Esophagus squamous epithelium (tissue), 5 donors: ENCODE measurements at places on chromosomes 4 and X.

DNA sequence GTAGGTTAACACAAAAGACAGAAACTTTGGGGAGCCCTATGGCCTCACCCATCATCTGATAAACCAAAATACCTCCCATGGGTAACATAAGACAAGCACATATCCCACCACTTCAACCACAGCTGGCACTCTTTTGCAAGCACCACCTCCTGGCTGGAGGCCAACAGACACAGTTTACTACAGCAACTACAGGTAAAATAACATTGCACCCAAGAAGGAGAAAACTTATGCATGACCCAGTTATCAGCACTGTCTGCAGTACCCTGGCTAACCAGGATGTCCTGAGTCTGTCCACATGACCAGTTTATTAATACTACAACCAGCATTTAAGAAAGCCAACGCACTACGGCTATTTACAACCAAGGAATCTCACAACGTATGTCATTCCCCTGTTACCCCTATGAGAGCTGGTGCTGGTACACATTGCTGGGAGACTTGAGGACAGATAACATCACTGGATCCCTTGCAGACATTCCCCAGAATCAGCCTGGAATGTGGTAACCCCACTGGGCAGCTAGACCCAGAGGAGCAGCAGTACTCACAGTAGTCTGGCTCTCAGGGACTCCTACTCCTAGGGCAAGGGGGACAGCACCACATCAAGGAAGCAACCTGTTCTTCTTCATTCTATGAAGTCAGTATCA is 32.0 kb downstream of the ELF2 start:
- peaks cover 4% of the 10 kb centered on the region for H3K4me1 ChIP-seq
- H3K27me3 ChIP-seq, result no peaks in the 10 kb centered on the region
- no peaks in the 10 kb centered on the region for H3K36me3 ChIP-seq
- H3K4me3 ChIP-seq, result no peak overlapping the region
- no peak overlapping the region for H3K27ac ChIP-seq

DNA sequence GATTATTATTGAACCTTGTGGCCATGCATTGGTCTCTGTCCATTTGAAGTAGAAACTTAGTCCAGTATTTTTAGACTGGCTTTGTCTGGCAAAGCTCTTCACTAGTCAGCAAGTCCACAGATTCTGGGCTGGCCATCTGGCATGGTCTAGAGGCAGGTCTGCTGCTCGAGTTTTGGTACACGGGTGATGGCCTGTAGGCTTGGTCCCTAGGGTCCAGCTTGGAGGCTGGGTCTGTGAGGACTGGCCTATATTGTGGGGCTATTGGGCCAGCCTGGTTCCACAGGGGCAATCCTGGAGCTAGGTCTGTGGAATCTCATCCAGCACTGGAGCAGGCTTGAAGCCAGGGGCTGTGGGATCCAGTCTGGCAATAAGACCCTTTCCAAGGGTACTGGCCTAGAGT is 607.6 kb upstream of the KLHL4 start:
- H3K27me3 ChIP-seq, result no peaks in the 10 kb centered on the region
- no peak overlapping the region for H3K4me3 ChIP-seq
- no peak overlapping the region for H3K27ac ChIP-seq
- H3K4me1 ChIP-seq, result no peaks in the 10 kb centered on the region
- no peak for DNase-seq

DNA sequence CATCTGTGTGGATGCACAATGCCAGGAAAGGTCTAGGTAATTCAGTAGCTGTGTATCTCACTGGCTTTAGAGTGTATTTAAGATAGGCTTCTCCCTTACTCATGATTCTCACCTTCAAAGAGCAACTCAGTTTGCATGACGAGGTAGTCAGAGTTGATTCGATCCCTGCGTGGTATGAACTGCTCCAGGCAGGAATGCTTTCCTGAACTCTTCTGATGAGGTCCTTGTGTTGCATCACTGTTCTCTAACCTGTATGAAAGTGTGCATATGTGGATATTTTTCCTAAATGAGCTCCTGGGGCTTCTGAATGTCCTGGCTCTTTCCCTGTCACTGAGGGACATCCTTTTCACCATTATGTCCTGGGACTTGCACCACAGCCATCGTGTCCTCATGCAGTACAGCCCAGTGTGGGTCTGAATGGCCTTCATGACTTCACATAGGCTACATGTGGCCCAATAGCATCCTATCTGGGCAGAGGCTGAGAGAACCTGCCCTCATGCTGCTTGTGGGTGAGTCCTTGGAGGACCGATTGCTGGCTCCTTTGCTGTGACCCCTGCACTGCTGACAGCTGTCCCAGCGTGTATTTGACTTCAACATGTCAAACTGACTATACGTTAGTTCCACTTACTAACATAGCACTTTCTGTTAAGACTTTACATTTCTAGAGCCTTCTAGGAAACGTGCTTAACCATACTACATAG is 65.3 kb upstream of the WDR1 start:
- no peak for DNase-seq
- H3K36me3 ChIP-seq, result no peaks in the 10 kb centered on the region
- H3K4me3 ChIP-seq, result no peak overlapping the region

DNA sequence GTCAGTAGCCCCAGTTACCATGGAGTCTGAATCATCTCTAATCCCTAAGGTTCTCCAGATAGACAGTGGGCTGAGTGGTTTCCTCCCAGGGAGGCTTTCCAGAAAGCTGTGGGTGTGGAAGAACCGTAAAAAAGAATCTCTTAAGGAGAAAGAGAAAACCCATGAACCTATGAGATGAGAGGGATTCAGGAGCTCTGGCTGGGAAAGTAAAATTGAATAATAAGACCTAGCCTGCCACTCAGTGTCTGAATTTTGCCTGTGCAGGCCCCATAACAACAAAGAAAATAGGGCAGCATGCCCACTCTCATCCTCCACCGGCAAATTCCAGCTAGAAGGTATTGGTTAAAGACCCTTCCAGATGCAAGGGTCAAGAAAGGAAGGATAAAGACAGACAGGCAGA is 16.9 kb downstream of the AWAT2 start:
- no peaks in the 10 kb centered on the region for H3K27me3 ChIP-seq
- no peak for DNase-seq

DNA sequence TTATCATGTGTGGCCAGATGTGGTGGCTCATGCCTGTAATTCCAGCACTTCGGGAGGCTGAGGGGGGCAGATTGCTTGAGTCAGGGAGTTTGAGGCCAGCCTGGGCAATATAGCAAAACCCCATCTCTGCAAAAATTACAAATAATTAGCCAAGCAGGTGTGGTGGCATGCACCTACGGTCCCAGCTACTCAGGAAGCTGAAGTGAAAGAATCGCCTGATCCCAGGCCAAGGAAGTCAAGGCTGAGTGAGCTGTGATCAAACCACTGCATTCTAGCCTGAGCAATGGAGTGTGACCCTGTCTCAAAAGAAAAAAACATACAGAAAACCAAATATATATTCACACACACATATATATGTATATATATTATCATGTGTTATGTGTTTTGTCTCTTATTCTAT is 15.0 kb downstream of the APELA start:
- H3K4me3 ChIP-seq, result no peak overlapping the region
- H3K27ac ChIP-seq, result no peak overlapping the region
- DNase-seq, result no peak
- H3K36me3 ChIP-seq, result no peaks in the 10 kb centered on the region
- no peaks in the 10 kb centered on the region for H3K4me1 ChIP-seq
- no peaks in the 10 kb centered on the region for H3K27me3 ChIP-seq

DNA sequence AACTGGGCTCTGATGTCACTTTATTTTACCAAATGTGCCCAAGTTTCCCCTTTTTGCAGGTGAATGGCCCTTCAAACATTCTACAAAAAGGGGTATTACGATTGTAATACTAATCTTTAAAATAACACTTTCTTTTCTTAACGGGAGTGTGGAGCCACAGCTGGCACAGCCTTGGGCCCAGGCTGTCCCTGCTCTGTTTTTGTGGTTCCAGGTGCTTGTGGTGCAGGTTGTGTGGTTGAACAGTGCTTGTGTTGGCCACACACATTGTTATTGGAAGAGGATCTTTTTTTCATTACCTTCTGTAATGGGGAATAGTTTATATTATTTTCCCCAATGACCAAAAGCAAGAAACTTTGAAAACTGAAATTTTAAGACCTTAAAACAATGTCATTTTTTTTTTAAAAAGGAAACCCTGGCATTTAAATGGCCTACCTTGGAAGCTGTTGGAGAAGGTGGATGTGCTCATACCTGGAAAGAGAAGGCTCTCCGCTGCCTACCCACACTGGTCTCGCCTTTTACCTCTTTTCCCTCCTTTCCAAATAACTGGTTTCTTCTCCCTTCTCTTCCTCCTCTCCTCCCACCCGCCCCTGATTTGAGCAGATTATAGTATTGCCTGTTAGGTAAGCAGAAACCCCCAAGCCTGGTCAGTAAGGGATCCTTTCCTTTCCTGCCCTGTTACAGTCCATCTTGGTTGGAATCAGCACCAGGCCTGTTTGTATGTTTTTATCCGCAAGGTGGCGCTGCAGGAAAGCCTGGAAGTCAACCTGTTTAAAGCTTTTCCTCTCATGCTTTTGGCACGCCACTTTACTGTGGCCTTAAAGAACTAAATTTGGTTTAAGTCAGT is 28.6 kb downstream of the HADH start:
- H3K27me3 ChIP-seq, result no peaks in the 10 kb centered on the region
- no peak overlapping the region for H3K27ac ChIP-seq
- no peaks in the 10 kb centered on the region for H3K4me1 ChIP-seq
- H3K36me3 ChIP-seq, result peaks cover 9% of the 10 kb centered on the region
- no peak for DNase-seq

- no peak overlapping the region for H3K27ac ChIP-seq
- no peaks in the 10 kb centered on the region for H3K4me1 ChIP-seq
- H3K4me3 ChIP-seq, result no peak overlapping the region
- no peaks in the 10 kb centered on the region for H3K36me3 ChIP-seq
- DNase-seq, result no peak
These were observed 68.9 kb downstream of the PCDH19 start for GRCh38 chrX:100341142-100341510.

GRCh38 chr4:126375462-126376054 is 1060.8 kb downstream of the FAT4 start:
- H3K27ac ChIP-seq, result no peak overlapping the region
- H3K4me1 ChIP-seq, result no peaks in the 10 kb centered on the region

DNA sequence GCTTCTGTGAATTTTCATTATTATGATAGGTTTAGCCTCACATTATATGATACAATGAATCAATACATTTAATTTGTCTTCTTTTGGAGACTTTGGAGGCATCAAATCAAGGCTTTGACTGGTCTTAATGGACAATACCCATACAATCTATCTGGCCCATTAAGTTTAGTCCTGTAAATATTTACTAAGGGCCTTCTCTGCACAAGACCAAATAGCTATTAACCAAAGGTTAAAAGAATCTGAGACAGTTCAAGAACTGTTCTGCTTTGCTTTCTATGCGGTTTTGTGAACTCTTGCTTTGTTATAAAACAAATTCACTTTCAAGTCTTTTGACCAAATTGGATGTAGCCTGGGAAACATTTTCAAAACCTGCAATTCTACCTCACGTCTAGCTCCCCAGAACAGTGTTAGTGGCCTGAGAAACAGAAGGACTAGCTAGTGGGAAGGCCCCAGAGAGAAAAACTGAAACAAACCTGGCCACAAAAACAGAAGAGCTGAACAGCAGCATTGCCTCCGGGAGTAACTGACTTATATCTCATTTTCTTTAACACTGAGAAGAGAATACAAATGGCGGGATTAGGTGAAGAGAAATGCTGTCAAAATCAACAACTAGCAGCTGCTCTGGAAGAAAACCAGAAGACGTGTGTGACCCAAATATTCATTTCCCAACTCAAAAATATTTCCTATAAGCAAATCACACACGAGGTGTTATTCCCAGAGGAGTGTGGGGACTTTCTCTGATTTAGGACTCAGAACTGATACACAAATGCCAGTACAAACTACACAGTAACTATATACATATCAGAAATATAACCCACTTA is 548 bp downstream of the TLR1 start:
- peaks cover 19% of the 10 kb centered on the region for H3K36me3 ChIP-seq
- DNase-seq, result no peak
- H3K27me3 ChIP-seq, result no peaks in the 10 kb centered on the region

GRCh38 chr4:7171191-7171900 is 21.0 kb upstream of the SORCS2 start:
- H3K36me3 ChIP-seq, result no peaks in the 10 kb centered on the region
- H3K4me1 ChIP-seq, result peaks cover 16% of the 10 kb centered on the region
- DNase-seq, result no peak

DNA sequence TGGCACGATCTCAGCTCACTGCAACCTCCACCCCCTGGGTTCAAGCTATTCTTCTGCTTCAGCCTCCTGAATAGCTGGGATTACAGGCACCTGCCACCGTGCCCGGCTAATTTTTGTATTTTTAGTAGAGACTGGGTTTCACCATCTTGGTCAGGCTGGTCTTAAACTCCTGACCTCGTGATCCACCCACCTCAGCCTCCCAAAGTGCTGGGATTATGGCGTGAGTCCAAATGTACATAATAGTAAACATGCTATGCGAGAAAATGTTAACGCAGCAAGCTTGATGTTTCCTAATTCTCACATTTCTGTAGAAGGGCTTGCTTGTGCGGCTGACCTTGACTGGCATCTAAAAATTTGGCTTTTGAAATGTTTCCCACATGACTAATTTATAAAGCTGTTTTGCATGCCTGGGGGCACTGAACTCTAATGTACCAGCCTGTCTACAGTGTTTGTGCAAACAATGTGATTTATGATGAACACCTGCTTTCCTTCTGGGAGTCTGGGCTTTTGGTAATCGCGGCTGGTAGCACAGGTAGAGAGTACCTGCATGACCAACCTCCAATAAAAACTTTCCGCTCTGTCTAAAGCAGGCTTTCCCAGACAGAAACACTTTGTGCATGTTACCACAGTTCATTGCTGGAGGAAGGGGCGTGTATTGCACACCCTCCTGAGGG is 216.8 kb downstream of the IL15 start:
- H3K36me3 ChIP-seq, result no peaks in the 10 kb centered on the region
- no peaks in the 10 kb centered on the region for H3K27me3 ChIP-seq
- H3K27ac ChIP-seq, result peak overlapping the region; percentile 41
- peaks cover 5% of the 10 kb centered on the region for H3K4me1 ChIP-seq
- H3K4me3 ChIP-seq, result no peak overlapping the region
- no peak for DNase-seq

DNA sequence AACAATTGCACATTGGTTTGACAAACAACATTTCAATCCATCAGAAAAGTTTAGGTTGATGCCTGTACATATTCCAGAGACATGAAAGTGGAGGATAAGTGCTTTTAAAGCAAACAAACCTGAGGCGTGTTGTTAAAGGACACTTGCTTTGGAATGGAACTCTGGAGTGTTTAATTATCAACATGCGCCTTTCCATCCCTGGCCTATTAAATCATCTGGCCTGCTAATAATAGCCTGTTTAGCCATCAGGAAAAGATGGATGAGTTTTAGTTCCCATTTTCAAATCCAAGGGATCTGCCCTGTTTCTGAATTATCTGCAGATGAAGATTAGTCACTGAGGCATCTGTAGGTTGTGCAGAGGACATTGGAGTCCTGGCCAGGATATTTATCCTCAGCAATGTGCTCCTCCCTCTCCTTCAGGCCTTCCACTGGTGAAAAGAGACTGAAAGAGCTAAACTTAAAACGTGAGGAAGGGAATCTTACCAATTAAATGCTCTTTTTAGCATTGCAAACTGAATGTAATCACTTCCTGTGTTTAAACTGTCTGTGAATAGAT is 388.9 kb downstream of the PPARGC1A start:
- no peaks in the 10 kb centered on the region for H3K36me3 ChIP-seq
- no peaks in the 10 kb centered on the region for H3K27me3 ChIP-seq
- no peak overlapping the region for H3K4me3 ChIP-seq

GRCh38 chr4:185211035-185211434 is 1.6 kb downstream of the SNX25 start:
- no peaks in the 10 kb centered on the region for H3K36me3 ChIP-seq
- peak overlapping the region; percentile 83 for H3K4me3 ChIP-seq
- H3K27me3 ChIP-seq, result no peaks in the 10 kb centered on the region
- H3K27ac ChIP-seq, result peak overlapping the region; percentile 96
